ENCODE measurements at places on chromosomes 5 and 9.

- no peak for DNase-seq
Measured at GRCh38 chr9:35114840-35115628, 628 bp downstream of the ATOSB start.

- no peak for DNase-seq
Measured at GRCh38 chr9:123743737-123744136, 186.2 kb downstream of the DENND1A start.

DNA sequence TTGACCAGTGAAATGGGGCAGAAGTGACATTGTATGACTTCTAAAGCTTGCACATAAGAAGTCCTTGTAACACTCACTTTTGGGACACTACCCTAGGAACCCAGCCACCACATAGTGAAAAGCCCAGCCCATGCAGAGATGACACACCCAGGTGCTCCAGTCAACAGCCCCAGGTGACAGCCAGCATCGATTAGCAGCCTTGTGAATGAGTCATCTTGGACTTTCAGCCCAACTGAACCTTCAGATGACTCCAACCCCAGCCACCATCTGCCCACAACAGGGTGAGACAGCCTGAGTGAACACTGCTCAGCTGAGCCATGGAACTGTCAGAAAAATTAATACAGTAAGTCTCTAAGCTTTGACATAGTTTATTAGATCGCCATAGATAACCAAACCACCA is 458.6 kb downstream of the ZSWIM6 start:
- no peak for DNase-seq

DNA sequence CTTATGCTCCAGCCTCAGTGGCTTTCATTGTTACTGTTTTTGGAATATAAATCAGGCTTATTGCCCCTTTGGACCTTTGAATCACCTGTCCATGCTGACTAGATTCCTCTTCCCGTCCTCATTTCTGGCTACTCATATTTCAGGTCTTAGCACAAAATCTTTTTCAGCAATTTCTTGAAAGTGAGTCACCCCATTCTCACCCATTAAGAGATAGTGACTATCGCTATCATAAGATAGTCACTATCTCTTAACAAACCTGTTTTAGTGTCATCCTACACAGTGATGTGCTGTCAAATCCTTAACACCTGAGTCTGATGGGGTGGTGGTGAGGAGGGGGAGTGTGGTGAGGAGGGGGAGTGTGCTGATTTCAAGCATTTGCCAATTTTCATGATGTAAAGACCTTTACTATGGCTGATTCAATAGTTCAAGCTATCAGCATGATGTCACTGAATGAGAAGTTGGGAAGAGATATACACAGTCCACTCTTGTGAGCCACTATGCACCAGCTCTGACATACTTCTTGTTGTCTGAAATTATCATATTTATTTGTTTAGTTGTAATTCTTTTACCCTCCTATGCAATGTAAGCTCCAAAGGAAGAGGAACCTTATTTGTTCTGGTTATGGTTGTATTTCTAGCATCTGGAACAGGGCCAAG is 95.3 kb downstream of the GRIA1 start:
- no peak for DNase-seq

- DNase-seq: no peak
Measured at GRCh38 chr9:16197578-16198370, 644.9 kb downstream of the CCDC171 start.

GRCh38 chr5:67267512-67268216 is 71.1 kb upstream of the CD180 start:
- DNase-seq: no peak

DNA sequence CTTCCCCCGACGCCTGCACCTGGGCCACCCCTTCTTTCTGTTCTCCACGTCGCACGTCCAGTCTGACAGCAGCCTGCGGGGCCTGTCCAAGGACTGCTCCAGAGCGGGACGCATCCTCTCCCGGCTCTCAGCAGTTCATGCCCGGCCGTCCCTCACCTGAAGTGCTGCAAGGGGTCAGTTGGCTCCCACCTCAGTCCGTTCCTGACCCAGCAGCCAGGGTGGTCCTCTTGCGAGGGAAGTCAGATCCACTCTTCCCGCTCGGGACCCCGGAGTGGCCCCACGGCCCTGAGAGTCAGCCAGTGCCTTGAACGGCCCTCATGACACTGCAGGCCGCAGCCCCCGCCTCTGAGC is 249.7 kb upstream of the IRX4 start:
- DNase-seq: no peak

- no peak for DNase-seq
Measured at GRCh38 chr9:133046900-133047295, 14.9 kb upstream of the CEL start.

DNA sequence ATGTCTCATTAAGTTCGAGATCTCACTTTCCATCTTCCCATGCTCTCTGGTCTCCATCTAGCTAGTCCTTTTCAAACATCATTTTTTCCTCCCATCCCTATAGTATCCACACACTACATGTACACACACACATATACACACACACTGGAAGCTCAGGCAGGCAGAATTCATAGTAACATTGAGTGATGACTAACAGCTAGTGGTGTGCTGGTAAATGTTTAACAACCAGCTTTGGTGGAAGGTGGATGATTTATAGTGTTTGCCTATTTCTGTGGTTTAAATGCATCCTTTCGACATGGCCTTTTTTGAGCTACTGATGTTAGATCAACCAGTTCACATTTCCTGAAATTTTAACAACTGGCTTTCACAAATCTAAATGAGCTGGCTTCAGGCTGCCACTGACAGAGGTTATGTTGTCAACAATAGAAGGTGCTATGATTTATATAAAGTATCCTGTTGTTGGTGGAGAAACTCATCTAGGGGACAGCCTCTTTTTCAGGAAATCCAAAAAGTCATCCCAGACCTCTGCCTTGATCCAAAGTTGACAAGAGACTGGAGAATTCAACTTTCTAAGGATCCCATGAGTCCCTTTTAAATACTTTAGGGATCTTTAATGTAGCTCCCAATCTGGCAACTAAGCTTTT is 117.8 kb downstream of the CCDC192 start:
- DNase-seq: no peak

DNA sequence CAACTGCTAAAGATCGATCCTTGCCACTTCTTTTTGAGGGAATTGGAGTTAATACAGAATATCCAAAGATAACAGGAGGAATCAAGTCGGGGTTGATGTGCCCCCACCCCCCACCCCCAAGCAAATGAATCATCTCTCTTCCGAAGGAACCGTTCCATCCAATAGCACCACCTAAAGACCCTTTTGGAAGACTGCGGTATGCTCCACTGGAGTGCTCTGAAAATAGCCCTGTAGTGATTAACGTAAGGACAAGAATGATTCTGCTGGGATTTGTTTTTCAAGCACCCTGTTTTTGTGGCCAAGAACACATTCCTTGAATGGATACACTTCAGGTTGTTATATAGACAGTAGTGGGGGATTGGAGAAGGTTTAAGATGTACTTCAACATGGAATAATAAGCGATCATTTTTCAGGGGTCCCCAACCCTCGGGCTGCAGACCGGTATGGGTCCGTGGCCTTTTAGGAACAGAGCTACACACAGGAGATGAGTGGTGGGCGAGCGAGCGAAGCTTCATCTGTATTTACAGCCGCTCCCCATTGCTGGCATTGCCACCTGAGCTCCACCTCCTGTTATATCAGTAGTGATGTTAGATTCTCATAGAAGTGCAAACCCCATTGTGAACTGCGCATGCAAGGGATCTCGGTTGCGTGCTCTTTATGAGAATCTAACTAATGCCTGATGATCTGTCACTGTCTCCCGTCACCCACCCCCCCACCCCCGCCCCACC is 44.5 kb upstream of the TMEM252 start:
- no peak for DNase-seq

DNA sequence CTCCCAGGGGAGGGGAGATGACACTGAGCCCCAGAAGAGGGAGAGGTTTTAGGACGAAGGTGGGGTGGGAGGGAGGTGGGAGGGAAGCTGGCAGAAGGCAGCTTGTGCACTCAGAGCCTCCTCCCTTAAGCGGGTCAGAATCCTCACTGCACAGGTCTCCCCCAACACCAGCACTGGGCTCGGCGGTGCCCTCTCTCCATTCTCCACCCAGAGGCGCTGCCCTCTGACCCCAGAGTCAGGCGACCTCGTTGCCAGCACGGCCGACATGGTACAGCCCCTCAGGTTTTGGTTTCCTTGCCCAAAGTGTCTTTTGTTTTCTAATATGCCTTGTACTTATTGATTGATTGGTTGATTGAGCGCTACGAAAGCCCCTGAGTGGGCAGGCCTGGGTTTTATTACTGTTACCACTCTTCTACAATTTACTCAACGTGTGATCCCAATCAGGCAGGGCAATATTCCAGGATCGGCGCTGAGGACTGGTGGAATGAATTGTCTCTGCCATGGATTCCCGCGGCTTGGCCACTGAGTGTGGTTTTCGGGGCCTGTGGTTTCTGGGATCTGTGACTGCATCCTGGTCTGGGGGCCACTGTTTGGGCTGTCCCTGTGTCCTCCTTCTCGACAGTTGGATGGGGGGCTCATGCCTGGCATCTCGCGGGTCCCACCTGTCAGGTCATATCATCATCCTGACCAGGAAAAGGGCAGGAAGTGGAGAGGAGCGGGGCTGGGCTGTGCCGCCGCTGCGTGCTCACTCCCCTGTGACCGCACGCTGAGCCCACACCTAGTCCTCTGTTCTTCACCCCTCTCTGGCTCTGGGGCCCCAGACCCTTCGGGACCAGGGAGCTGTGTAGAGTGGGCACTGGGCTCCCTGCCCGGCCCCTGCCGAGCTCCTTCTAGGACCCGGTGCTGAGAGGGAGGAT is 9.6 kb upstream of the FCN2 start:
- no peak for DNase-seq

GRCh38 chr5:126686451-126687126 is 85.8 kb downstream of the PHAX start:
- DNase-seq: no peak

GRCh38 chr5:43037636-43038495 is 2.3 kb downstream of the ANXA2R start:
- no peak for DNase-seq

- DNase-seq: no peak
Measured at GRCh38 chr9:121388140-121388905, 18.3 kb upstream of the STOM start.

DNA sequence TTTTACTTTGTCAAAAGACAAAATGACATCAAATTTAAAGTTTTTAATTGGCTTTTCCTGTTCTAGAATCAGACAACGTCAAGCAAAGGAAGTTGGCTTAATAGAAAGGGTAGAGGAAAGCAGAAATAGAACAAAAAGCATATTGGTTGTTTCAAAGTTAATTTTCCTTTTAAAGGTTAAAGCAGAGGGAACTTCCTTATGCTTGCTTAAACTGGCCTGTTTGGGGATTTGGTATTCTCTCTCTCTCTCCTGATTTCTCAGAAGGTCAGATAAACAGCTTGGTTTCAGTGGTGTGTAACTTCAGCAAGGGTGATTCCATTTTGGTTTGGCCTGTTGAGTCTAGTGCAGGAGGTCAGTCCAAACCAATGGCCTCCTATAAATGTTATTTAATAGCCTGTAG is 127.1 kb downstream of the SMARCA2 start:
- DNase-seq: no peak

GRCh38 chr5:131221888-131222287 is 42.0 kb upstream of the CDC42SE2 start:
- DNase-seq: no peak

DNA sequence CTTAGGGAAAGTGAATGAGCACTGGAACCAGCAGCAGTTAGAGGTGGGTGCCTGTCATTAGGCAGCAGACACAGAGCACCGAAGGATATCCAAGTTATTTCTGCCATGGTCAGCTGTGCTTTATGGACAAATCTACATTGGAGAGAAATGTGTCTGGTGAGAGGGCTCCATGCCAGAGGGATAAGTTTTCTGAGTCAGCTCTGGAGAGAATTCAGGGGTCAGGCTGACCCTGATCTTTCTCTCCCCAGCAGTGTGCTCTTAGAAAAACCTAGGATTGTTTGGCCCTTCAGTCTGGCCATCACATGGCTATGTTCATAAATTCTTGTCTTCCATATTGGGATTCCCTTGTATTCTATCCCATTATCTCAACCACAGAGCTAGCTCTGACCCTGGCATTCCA is 8.9 kb upstream of the IL17B start:
- no peak for DNase-seq

DNA sequence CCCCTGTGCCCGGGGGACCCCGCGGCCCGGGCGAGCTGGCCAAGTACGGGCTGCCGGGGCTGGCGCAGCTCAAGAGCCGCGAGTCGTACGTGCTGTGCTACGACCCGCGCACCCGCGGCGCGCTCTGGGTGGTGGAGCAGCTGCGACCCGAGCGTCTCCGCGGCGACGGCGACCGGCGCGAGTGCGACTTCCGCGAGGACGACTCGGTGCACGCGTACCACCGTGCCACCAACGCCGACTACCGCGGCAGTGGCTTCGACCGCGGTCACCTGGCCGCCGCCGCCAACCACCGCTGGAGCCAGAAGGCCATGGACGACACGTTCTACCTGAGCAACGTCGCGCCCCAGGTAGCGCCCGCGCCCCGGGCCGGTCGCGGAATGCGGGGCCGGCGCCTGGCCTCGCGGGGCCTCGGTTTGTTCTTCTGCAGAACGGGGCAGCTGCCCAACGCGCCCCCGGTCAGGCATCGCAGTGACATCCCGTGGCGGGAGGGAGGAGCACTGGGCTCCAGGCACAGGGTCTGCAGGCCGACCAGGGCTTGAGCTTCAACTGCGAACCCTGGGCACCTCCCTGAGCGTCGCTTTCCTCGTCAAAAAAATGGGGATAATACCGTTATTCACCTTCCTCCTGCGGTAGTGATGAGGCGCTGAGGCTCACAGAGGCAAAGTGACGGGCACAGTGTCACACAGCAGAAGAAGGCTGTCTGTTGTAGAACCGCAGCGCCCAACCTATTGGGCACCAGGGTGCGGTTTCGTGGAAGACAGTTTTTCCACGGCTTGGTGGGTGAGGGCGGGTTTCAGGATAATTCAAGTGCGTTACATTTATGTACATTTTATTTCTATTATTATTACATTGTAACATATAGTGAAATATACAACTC is 777 bp downstream of the ENDOG start:
- peak; percentile 52 for DNase-seq

GRCh38 chr5:107331312-107331711 is 339.4 kb downstream of the EFNA5 start:
- no peak for DNase-seq

DNA sequence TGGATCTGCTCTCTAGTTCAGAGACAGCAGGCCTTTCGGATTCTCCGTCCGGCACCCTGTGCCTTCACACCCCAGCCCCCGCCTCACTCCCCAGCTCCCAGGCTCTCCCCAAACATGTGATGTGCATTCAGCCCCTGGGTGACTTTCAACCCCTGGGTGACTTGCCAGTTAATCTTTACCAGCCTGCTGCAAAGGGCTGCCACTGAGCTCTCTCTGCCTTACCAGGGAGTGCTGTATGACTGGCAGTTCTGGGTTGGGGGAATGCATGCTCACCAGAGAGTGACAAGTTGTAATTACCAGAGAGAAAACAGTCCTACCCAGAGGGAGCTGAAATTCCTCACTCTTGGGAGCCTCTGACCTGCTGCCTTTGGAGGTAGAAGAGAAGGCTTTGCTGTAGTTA is 4.9 kb upstream of the ADRA1B start:
- DNase-seq: no peak

GRCh38 chr5:141485321-141486055 is 658 bp downstream of the PCDHGC4 start:
- no peak for DNase-seq

- no peak for DNase-seq
Measured at GRCh38 chr5:66702426-66702825, 106.2 kb downstream of the MAST4 start.

GRCh38 chr5:102749416-102750030 is 5.6 kb upstream of the PAM start:
- no peak for DNase-seq

- peak; percentile 46 for DNase-seq
Measured at GRCh38 chr5:73381590-73382400, 66.8 kb downstream of the FOXD1 start.
